Lung (tissue), 17 donors: ENCODE measurements at places on chromosomes 7 and 10. TPM values are rescaled to one million over a fixed set of nuclear protein-coding genes. Genes with fewer than 3 reads are reported as not detected.

GRCh38 chr7:45149606-45150005, 8.0 kb upstream of the RAMP3 start:
- DNase-seq: peak; percentile 9
- no peaks in the 10 kb centered on the region for H3K4me1 ChIP-seq
- no peak overlapping the region for H3K27ac ChIP-seq
- no peaks in the 10 kb centered on the region for H3K27me3 ChIP-seq
- no peaks in the 10 kb centered on the region for H3K36me3 ChIP-seq
- H3K4me3 ChIP-seq: no peak overlapping the region

The PALD1 gene
- 15.5 TPM for total RNA-seq

- H3K27ac ChIP-seq: no peak overlapping the region
- no peak for DNase-seq
- H3K36me3 ChIP-seq: no peaks in the 10 kb centered on the region
- no peak overlapping the region for H3K4me3 ChIP-seq
Measured at GRCh38 chr7:77881871-77882270, 83.3 kb downstream of the PHTF2 start.

DNA sequence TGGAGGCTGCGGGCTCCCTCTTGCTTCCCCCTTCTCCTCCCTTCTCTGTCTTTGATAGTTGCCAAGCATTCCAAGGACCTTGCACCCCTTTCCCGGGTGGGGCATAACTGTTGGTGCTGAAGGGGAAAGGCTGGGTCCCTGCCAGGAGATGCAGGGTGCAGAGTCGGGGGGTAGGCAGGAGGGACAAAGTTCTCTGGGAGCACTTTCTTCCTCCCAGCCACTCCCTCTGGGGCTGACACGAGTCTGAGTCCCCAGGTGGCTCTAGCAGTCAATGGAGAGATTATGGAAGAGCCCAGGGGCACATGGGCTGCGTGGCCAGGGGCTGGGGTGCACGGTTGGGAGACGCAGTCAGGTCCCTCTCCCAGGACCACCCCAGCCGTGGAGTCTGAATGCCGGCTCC, 2.1 kb downstream of the CLDN15 start:
- no peak overlapping the region for H3K27ac ChIP-seq
- no peak overlapping the region for H3K4me3 ChIP-seq
- no peaks in the 10 kb centered on the region for H3K36me3 ChIP-seq
- no peaks in the 10 kb centered on the region for H3K4me1 ChIP-seq
- DNase-seq: no peak

DNA sequence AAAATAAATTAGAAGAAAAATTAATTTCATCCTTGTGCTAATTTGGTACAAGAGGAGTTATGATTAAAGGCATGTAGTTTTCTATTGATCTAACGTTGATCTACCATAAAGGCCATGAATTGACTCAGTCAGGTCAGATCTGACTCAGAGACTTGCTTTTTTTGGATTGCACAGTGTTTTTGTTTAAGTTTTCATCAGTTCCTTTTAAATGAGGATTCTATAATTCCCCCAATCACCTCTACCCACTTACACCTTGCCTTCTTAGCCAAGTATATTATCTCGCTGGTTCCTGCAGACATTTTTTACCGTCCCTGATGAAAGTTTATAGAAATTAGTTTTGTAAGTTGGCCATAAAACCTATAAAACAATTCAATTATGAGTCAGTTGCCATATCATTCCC, 132.4 kb upstream of the PALS2 start:
- no peak overlapping the region for H3K27ac ChIP-seq
- no peak for DNase-seq
- H3K36me3 ChIP-seq: no peaks in the 10 kb centered on the region
- no peaks in the 10 kb centered on the region for H3K4me1 ChIP-seq

DNA sequence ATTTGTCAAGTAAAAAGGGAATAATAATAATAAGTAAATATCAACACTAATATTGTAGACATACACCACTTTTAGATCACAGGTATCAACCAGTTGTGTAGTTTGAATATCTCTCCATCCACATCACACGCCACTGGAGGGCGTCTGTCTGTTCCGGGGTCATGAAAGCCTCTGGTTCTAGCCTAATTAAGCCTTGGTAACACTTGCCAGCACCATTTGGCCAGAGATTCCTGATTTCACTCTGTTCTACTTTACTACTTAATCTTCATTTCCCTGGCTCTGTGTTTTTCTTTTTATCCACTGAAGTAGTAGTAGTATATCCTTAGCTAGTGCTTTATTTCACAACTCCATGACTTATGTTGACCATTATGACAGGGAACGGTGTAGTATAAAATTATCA, 285.6 kb upstream of the POM121L12 start:
- no peaks in the 10 kb centered on the region for H3K36me3 ChIP-seq
- no peak for DNase-seq
- no peaks in the 10 kb centered on the region for H3K4me1 ChIP-seq
- no peak overlapping the region for H3K4me3 ChIP-seq
- H3K27me3 ChIP-seq: no peaks in the 10 kb centered on the region

- H3K27ac ChIP-seq: no peak overlapping the region
- H3K27me3 ChIP-seq: no peaks in the 10 kb centered on the region
- H3K4me3 ChIP-seq: no peak overlapping the region
Measured at GRCh38 chr10:71547876-71548846, 151.4 kb downstream of the CDH23 start.

The MOSPD3 gene
- 26.9 TPM for total RNA-seq

DNA sequence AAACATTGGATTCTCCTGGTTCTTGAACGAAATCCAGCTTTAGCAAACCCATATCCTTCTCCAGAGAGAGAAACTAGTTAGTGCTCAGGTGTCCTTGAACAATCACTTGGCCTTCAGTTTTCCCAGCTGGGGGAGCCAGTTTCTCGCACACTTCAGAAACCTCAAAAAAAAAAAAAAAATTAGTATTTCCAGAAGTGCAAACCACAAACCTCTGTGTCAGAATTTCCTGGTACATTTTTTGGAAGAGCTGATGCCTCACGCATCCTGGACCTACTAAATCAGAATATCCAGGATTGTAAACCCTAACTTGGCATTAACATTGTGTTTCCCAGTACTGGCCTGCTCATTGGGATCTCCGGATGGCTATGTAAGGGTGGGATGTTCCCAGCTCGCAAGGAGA, 143.4 kb upstream of the EGR2 start:
- H3K27ac ChIP-seq: no peak overlapping the region
- H3K27me3 ChIP-seq: no peaks in the 10 kb centered on the region
- no peaks in the 10 kb centered on the region for H3K4me1 ChIP-seq
- H3K4me3 ChIP-seq: no peak overlapping the region
- no peaks in the 10 kb centered on the region for H3K36me3 ChIP-seq
- no peak for DNase-seq

GRCh38 chr10:101771380-101771779, 4.5 kb downstream of the FGF8 start:
- no peak overlapping the region for H3K4me3 ChIP-seq
- peaks cover 2% of the 10 kb centered on the region for H3K4me1 ChIP-seq
- peaks cover 47% of the 10 kb centered on the region for H3K27me3 ChIP-seq

DNA sequence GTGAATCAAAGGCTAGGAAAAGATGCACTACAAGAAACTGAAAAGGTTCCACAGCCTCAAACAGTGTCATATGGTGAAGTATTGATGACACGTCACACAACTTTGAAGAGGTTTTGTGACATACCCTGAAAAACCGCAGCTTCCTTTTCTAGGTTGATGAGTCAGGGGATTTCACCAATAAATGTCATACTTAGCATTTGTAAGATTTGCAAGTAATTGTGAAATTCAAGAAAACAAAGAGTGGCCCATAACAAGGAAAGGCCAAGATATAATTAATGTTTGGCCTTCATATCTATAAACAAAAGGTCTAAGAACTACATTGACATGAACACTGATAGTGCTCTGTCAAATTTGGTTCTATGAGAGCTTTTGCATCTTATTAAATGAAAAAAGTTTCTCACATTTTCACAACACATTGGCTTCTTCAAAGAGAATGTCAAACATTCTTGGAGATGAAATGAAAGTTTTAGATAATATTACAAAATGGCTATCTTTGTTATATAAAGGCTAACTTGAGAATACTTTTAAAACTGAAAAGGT, 62.0 kb upstream of the NAMPT start:
- no peaks in the 10 kb centered on the region for H3K36me3 ChIP-seq
- H3K27ac ChIP-seq: no peak overlapping the region
- H3K4me1 ChIP-seq: no peaks in the 10 kb centered on the region

GRCh38 chr10:89738551-89739209, 37.3 kb downstream of the KIF20B start:
- no peak overlapping the region for H3K27ac ChIP-seq
- H3K4me3 ChIP-seq: no peak overlapping the region
- H3K4me1 ChIP-seq: no peaks in the 10 kb centered on the region
- DNase-seq: no peak

DNA sequence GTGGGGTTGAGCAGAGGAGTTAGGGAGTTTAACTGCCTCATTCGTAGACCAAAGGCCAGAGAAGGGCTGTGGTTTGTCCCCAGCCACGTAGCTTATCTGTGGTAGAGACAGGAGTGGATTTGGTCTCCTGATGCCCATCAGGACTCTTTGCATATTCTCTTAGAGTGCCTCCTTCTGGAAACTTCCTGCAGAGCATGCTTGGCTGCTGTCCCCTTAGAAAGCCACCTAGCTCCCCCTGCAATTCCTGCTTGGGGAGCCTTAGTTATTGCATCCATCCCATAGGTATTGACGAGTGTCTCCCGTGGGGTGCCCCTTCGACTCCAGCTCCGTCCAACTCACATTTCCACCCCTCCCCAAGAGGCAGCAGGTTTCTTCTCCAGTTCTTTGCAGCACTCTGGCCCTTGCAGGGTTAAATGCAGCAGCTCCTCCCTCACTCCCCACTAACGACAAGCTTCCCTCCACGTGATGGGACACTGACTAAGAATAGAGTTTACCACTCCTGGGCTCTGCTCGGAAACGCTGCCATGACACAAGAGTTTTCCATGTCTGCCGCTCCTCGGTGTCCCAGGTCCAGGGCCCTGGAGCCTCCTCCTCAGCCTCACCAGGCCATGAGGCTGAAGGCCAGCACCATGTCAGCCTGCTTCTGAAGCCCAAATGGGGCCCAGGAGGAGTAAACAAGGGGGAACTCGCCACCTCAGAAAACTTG, 147.8 kb upstream of the UNC5B start:
- DNase-seq: no peak
- H3K27ac ChIP-seq: peak overlapping the region; percentile 49
- peaks cover 3% of the 10 kb centered on the region for H3K27me3 ChIP-seq

DNA sequence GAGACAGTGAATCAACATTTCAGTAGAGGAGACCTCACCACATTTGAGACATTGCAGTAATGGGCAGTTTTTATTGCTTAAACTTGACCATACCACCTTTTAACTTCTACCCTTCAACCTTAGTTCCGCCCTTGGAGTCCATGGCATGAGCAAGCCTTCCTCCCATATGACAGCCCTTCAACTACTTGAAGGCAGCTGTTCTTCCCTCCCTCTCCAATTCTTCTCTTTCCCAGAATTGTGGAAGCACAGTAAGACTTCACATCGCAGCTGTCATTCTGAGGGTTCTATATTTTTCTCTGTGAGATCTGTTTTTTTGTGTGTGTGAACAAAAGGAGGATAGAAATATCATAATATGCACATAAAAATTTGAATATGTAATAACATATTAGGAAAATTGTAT, 2.2 kb upstream of the TSPAN12 start:
- peaks cover 2% of the 10 kb centered on the region for H3K4me1 ChIP-seq
- no peak overlapping the region for H3K4me3 ChIP-seq
- no peak for DNase-seq

DNA sequence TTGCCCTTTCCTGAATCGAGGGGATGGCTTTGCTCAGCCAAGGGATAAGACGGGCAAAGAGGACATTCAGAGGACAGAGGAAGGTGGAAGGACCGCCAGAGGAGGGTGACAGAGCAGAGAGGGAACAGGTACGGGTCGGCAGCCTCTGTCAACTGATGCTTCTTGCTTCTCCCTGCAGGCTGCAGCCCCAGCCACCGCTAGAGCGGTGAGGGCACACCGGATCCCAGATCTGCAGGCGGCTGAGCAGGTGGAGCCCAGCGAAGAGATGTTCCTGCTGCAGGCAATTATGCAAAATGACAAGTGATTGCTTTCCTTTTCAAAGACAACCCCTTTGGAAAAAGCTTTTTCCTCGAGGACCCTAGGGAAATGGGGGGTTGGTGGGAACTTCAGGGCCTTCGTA, 181.9 kb upstream of the ANKRD30A start:
- H3K4me3 ChIP-seq: no peak overlapping the region
- no peaks in the 10 kb centered on the region for H3K4me1 ChIP-seq
- no peak overlapping the region for H3K27ac ChIP-seq
- H3K36me3 ChIP-seq: no peaks in the 10 kb centered on the region
- no peak for DNase-seq

DNA sequence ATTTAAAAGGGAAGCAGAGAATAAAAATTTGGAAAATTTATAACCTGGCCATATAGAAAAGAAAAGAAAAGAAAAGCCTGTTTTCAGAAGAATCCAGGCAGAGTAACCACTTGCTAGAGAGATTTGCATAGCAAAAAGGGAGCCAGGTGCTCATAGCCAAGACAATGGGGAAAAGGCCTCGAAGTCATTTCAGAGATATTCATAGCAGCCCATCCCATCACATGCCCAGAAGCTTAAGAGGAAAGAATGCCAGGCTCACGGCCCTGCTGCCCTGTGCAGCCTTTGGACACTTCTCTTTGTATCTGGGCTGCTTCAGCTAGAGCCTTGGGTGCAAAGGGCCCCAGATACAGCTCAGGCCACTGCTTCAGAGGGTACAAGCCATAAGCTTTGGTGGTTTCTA, 159.8 kb downstream of the CCDC7 start:
- H3K4me1 ChIP-seq: no peaks in the 10 kb centered on the region
- H3K36me3 ChIP-seq: no peaks in the 10 kb centered on the region
- no peaks in the 10 kb centered on the region for H3K27me3 ChIP-seq
- H3K4me3 ChIP-seq: no peak overlapping the region
- no peak for DNase-seq

- no peak for DNase-seq
- H3K4me1 ChIP-seq: no peaks in the 10 kb centered on the region
- H3K36me3 ChIP-seq: no peaks in the 10 kb centered on the region
Measured at GRCh38 chr7:46675456-46675855, 754.4 kb upstream of the IGFBP3 start.

DNA sequence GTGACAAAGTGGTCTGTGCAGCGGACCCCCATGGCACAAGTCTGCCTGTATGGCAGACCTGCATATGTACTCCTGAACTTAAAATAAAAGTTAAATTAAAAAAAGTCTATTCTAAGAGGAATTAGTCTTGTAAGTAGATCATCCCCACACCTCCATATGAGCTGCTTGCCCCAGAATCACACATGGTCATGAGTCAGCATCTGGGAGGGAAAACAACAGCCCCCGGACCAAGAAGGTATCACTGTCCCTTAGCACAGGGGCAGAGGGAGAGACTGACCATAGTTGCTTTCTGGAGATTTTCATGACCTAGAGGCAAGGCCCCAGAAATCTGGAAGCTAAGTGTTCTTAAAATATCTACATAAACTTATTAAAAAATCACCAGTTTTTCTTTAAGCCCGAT, 86.6 kb upstream of the PDK4 start:
- no peaks in the 10 kb centered on the region for H3K27me3 ChIP-seq
- H3K36me3 ChIP-seq: no peaks in the 10 kb centered on the region
- DNase-seq: no peak
- no peak overlapping the region for H3K27ac ChIP-seq
- no peak overlapping the region for H3K4me3 ChIP-seq

GRCh38 chr10:14585287-14586193, 189.2 kb downstream of the FAM107B start:
- no peaks in the 10 kb centered on the region for H3K36me3 ChIP-seq
- no peak for DNase-seq
- H3K27me3 ChIP-seq: no peaks in the 10 kb centered on the region
- no peak overlapping the region for H3K4me3 ChIP-seq
- peaks cover 17% of the 10 kb centered on the region for H3K4me1 ChIP-seq
